Cardiac muscle cell (in vitro differentiated cells and primary cell): ENCODE measurements at places on chromosomes 1 and 21. TPM values are rescaled to one million over a fixed set of nuclear protein-coding genes. Genes with fewer than 3 reads are reported as not detected.
A peak's percentile ranks its signal among the peaks of the same experiment; 100 is the strongest.

The GON4L gene
- total RNA-seq, result 19.9 and 26.4 TPM in 2 replicates

DNA sequence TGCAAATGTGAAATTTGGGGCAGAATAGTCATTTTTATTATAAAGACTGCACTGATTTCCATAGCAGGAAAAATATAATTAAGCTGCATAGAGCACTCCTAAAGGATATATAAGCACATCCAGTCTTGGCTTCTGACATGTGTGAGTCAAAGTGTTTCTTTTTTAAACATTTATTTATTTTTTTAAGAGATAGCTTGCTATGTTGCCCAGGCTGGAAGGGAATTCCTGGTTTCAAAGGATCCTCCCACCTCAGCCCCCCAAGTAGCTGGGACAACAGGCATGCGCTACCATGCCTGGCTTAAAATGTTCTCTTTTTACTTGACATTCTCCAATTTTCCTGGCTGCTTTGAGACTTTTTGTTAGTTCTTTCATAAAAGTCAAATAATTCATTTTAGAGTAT lies 126.1 kb downstream of the HMCN1 start:
- no peak overlapping the region for H3K4me3 ChIP-seq
- peaks cover 7% of the 10 kb centered on the region for H3K4me1 ChIP-seq
- H3K27me3 ChIP-seq, result no peaks in the 10 kb centered on the region
- peak; percentile 44 for DNase-seq
- no peak overlapping the region for H3K27ac ChIP-seq

- no peaks in the 10 kb centered on the region for H3K36me3 ChIP-seq
- peaks cover 32% of the 10 kb centered on the region for H3K27me3 ChIP-seq
- no peaks in the 10 kb centered on the region for H3K4me1 ChIP-seq
- H3K4me3 ChIP-seq, result peak within 1 kb of the TSS; percentile 23
- DNase-seq, result no peak
These were observed at the start of gene ALPL for GRCh38 chr1:21509351-21510112. ALPL (plus strand) TSS chr1:21509423; CDS start chr1:21554082, 44,659 bp downstream.

GRCh38 chr1:244173769-244174168 lies 122.7 kb downstream of the ZBTB18 start:
- peaks cover 11% of the 10 kb centered on the region for H3K27me3 ChIP-seq
- H3K4me3 ChIP-seq, result no peak overlapping the region
- H3K27ac ChIP-seq, result no peak overlapping the region
- DNase-seq, result no peak
- H3K36me3 ChIP-seq, result no peaks in the 10 kb centered on the region

- H3K27me3 ChIP-seq, result no peaks in the 10 kb centered on the region
- no peaks in the 10 kb centered on the region for H3K36me3 ChIP-seq
- no peaks in the 10 kb centered on the region for H3K4me1 ChIP-seq
- H3K4me3 ChIP-seq, result no peak within 1 kb of the TSS
- H3K27ac ChIP-seq, result peak within 1 kb of the TSS; percentile 34
- peak; percentile 53 for DNase-seq
These were observed at the start of gene GJC2 for GRCh38 chr1:228149406-228150119. GJC2 (plus strand) TSS chr1:228149930; CDS start chr1:228157759, 7,829 bp downstream.

DNA sequence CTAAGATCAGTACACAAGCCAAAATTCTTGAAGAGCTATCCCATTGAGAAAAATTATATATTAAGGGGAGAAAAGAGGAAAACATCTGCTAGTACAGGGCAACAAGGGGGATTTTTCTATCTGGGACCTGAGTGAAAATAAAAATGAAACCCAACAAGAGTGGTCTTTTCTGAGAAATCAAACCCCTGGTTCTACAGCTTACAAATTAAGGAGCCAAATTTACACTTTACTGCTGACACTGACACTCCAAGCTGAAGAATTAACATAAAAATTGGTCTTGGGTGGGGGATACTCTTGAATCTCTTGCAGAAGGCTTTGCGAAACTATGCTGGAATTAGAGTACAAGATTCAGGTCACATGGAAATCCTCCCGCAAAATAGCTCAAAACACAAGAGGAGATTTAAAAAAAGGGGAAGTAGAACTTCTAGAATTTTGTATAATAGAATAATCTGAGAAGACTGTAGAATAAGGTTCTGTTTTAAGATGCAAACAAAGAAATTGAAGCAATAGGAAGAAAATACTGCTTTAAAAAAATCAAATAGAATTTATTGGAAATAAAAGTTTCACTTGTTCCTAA lies 32.1 kb upstream of the HSPA13 start:
- no peak overlapping the region for H3K4me3 ChIP-seq
- H3K27ac ChIP-seq, result no peak overlapping the region
- no peak for DNase-seq
- no peaks in the 10 kb centered on the region for H3K27me3 ChIP-seq
- H3K4me1 ChIP-seq, result no peaks in the 10 kb centered on the region
- no peaks in the 10 kb centered on the region for H3K36me3 ChIP-seq

DNA sequence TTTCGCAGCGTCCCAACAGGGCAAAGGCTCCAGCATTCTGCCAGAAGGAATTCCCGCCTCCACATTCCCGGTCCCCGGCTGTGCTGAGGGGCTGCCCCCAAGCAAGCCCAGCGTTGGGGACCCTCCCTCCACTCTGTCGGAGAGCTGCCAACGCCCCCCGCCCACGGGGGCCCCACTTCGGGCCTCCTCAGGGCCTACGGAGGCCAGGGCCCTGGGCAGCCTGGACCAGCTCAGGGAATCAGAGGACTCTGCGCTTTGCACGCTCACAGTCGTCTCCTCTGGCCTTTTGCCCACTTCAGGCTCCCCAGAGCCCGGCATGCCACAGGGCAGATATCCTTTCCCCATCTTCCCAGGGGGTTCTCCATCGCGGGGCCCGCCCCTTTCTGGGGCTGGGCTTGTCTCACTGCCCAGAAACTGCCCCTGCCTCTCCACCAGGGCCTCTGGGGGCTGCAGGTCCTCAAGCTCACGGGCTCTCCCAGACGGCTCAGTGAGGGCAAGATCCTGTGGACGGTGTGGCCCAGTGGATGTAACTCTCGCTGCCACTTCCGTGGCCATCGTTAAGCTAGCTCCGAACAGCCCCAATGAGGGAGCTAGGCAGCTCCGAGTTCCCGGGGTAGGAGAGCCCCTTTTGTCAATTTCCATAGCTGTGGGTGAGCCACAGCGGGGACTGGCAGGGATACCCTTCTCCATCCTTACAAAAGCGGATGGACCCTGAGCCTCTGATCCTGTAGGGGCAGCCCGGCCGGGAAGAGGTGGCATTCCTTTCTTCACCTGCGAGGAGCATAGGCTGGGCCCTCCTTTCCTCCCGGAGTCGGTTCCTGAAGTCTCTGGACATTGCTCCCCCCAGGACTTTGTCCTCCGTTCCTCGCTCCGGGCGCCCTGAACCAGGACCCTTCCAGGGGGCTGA lies 2.8 kb downstream of the ITPKB start:
- no peaks in the 10 kb centered on the region for H3K36me3 ChIP-seq
- H3K27me3 ChIP-seq, result peaks cover 68% of the 10 kb centered on the region
- no peak overlapping the region for H3K27ac ChIP-seq
- H3K4me3 ChIP-seq, result peak overlapping the region; percentile 52
